Stimulated activated CD8-positive, alpha-beta memory T cell treated with anti-CD3 and anti-CD28 coated beads, Interleukin-7, amount 100 ng/mL, for 48 hours (primary cell): ENCODE measurements at places on chromosomes 2 and 18.

DNA sequence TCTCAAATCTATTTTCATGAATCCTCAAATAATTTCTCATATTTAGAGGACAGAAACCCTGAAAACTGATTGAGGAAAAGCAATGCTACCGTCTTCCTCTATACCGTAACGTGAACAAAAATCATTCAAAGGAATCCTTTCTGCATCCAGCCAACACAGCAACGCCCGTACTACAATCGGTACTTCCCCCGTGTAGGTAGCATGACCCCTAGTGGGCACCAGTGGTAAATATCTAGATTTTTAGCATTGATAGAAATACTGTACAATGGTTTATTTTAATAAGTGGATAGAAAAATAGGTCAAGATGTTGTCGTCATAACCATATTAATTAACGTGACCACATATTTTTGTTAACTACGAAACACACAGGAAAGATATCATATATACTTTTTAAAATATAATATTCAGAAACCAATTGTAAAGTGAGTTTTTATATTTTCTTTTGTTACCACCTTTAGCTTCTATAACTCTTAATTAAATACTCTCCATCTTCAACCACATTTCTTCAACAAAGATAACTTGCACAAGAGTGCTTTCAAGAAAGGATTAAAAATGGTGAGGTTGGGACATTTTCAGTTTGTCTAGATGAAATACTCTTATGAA, 194.1 kb downstream of the SS18 start:
- DNase-seq = no peak

DNA sequence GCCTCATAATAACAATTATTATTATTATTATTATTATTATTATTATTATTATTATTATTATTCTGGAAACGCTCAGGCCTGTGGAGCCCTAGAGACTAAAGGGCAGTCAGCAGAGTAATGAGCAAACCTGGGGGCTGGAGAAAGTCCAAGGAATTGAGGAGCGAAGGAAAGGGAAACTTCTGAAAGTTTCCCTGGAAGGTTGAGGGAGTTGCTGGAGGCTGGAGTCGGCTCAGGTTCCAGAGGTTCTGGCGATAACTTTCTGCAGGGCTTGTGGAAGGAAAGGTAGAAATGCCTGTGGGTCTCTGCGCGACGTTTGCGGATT, 9.2 kb downstream of the POU3F3 start:
- no peak for DNase-seq

DNA sequence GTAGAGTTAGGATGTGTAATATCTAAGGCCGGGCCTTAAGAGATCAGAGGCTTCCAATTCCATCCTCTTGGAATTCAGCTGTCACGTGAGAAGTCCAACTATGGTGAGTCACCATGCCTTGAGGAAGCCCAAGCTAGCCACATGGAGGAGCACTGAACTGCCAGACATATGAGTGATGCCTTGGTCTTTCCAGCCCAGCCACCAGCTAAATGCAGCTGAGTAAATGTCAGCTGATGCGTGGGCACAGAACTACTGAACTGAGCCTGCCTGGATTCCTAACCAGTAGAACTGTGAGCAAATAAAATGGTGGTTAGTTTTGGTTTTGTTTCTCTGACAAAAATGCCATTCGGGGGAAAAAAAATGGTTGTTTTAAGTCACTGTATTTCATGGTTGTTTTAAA, 153.7 kb upstream of the SERTAD2 start:
- peak; percentile 26 for DNase-seq

DNA sequence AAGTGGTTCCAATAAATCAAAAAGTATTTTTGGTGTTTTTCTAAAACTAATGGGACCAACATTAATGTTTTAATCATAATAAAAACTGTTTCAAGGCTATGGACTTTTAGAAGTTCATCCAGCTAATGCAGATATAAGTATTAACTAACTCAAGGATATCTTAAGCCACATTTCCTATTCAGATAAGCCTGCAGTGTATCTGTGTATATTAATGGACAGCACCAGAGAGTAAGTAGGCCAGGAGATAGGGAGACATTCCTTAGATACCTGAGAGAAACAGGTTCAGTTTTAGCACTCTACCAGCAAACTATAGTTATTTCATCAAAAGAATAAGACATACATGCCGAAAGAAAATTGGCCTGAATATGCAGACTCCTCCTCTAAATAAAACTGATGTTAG, 27.3 kb downstream of the PREPL start:
- DNase-seq = no peak

GRCh38 chr2:207144173-207144785, 21.5 kb downstream of the KLF7 start:
- DNase-seq = no peak

GRCh38 chr2:10759151-10759714, 37.8 kb downstream of the ATP6V1C2 start:
- no peak for DNase-seq

- no peak for DNase-seq
These were observed 89.6 kb downstream of the SH3BP4 start for GRCh38 chr2:235041221-235041917.

GRCh38 chr18:4130734-4131719, 324.1 kb downstream of the DLGAP1 start:
- DNase-seq = no peak

GRCh38 chr2:241386519-241386918, 30.4 kb downstream of the FARP2 start:
- DNase-seq = no peak

DNA sequence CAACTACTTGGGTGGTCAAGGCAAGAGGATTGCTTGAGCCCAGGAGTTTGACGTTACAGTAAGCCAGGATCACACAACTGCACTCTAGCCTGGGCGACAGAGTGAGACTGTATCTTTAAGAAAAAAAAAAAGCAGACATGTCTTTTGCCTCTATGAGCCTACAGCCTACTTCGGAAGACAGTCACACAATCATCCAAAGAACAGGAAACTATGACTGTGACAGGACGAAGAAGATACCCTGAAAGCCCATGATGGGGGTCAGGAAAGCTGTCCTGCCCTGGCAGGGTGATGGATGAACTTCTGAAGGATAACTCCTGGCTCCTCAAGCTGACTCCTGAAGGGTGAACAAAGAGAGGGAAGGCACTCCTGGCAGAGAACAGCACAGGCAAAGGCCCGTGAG, 251.7 kb upstream of the SIX2 start:
- DNase-seq = no peak

GRCh38 chr2:216879727-216880508, 20.1 kb upstream of the TNP1 start:
- no peak for DNase-seq

DNA sequence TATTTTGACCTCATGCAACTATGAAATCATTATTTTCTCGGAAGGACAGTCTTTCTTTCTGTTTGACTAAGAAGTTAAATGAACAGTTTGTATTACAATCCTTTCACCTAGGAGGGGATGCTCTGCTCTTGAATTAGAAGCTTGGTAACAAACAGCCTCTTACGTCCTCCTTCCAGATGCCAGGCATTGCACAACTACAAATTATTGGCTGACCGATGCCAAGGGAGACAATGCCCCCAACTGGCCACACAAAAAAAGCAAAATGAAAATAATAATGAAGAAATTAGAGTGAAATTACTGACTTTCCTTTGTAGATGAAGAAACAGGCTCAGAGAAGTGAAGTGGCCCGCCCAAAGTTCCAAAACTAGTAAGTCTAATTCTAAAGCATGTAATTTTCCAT, 177.9 kb downstream of the CYRIA start:
- DNase-seq = no peak

GRCh38 chr18:22293417-22293816, 124.0 kb downstream of the GATA6 start:
- no peak for DNase-seq

DNA sequence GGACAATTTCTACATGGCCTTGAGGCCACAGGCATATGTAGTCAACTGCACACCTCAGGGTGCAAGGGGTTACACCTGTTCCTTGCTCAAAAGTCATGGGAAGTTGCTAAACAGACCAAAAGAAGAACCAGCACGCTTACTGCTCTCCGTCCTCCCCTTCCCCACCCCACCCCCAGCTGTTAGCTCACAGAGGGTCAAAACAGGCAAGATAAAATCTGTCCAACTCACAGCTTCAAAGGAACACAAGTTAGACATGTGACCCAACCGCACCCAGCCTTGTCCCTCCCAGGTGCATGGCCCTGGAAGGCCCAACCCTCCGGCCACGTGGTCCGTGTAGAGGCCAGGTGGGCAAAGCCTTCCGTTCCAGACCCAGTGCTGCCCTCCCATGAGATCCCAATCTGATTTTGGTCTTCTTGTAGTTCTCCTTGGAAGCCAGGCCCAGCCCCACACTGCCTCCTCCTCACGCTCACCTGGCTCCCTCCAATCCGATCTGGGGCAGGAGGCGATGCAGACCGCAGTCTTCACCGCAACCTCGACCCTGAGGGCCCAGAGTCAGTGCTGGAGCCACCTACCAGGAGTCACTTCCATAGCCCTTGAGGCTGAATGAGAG, 14.5 kb upstream of the ASPRV1 start:
- no peak for DNase-seq

DNA sequence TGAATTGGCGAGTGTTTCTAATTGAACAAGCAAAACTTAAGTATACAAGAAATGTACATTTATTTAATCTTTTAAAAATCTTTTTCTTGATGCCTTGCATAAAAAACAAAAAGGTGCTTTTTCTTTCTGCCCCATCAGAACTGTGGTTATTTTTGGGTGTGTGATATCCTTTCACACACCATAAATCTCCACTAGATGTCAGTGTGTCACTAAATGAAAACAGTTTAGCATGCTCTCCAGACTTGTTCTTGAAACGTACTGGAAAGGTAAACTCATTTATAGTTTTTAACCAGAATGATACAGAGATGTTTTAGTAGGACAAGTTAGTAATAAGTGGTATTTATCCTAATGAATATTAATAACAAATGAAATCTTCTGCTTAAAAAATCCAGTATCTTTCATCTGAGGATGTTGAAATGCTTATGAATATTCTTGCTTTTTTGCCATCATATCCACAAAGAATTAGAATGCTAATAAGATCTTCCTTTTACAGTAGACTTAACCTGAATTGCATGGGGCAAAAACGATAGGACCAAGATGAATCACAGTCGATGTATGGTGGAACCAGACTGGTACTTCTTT, 96.8 kb downstream of the UBE2E3 start:
- no peak for DNase-seq

DNA sequence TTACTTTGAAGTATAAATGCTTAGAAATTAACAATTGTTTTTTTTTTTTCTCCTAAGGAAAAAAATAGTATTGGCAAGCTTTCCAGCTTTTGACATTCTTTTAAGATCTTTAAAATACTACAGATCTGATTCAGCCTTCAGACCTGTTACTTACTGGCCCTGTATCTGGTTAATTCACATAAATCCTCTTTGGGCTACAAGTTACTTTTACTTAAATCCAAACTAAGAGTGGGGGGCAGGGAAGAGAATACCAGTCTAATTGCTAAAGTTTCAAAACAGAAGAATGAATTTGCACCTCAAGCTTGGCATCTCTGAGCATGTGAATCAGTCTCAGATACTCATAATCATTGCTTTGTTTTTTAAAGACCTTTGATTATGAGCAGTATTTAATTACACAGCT, 386.3 kb downstream of the PARD3B start:
- no peak for DNase-seq

GRCh38 chr2:68031043-68031442, 31.8 kb downstream of the C1D start:
- DNase-seq = no peak

DNA sequence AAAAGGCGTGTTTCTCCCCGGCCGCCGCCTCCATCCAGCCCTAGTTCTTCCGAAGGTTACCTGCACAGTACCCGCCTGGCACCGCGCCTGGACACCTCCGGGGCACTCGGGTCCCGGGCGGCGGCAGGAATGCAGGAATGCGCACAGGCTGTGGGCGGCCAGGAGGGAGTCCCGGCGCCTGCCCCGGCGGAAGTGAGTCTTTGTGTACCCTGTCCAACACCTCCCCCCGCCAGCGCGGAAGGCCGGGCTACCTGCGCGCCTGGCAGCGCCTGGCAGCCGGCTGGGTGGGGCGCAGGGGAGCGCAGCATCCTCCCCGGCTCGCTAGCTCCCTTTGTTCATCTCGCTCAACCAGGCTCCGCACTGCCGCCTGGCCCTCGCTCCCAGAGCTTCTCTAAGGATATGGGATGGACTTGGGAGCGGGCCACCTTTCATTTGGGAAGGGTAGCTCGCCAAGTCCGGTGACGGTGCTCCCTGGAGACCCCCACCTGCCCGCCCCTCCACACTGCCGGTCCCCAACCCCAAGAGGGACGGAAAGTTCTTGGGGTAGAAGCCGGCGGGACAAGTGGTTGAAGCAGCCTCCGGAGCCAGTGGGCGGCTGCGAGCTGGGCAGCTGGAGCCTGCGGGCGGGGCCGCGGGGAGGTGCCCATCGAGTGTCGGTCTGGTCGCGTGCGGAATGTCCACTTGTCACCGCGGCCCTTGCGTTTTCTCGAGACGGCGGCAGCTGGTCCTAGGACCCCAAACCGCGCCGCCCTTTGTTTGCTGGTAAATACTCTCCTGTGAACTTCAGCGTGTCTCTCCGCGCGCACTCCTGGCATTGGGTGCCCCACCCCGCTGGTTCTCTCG, 1.2 kb upstream of the ST6GAL2 start:
- DNase-seq = no peak

DNA sequence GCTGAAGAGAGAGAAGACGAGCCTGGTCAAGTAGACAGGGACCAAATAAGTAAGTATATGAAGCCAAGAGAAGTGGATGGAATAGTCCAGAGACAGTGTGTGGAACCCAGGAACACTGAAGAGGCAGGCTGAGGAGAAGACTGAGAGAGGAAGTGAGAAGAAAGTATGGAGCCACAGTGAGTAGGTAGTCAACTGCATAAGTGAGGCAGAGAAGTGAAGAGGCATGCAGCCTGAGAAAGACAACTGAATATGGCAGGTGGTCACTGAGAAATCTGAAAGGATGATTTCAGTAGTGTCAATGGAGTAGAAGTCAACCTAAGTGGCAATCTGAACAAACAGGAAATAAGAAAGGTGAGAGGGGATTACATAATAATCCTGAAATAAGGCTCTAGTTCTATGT, 55.4 kb downstream of the CWC22 start:
- no peak for DNase-seq

GRCh38 chr2:216109962-216110614, 940 bp downstream of the XRCC5 start:
- no peak for DNase-seq

- no peak for DNase-seq
These were observed 171.8 kb downstream of the NBAS start for GRCh38 chr2:15389326-15389700.

- DNase-seq = no peak
These were observed 75.3 kb downstream of the LRRFIP1 start for GRCh38 chr2:237702441-237703391.

- DNase-seq = no peak
These were observed 259.0 kb downstream of the CALCRL start for GRCh38 chr2:187188783-187189631.

- no peak for DNase-seq
These were observed 145.1 kb downstream of the AGPS start for GRCh38 chr2:177537636-177538035.

- no peak for DNase-seq
These were observed 75.4 kb downstream of the SP110 start for GRCh38 chr2:230144355-230144754.

GRCh38 chr2:122145856-122146255, 390.4 kb downstream of the TSN start:
- no peak for DNase-seq
